ENCODE measurements at places on chromosomes 3 and 15.

- DNase-seq = peak; percentile 50
These were observed 25.8 kb upstream of the MTHFS start for GRCh38 chr15:79922512-79923078.

DNA sequence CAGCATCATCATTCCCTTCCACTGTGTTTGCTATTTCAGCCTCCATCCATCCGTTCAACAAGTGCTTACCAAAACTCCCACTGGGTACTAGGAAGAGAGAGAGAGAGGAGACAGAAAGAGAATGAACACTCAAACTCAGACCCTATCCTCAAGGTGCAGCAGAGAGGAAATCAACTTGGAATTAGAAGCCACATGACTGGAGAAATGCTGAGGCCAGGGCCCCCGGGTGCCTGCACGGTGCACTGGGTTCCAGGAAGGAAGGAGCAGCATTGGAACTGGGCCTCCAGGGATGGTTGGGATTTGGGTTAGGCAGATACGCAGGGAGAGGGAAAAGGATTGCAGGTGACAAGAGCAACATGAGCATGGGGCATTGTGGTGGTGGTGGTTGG is 30.0 kb downstream of the CORO2B start:
- DNase-seq = no peak

DNA sequence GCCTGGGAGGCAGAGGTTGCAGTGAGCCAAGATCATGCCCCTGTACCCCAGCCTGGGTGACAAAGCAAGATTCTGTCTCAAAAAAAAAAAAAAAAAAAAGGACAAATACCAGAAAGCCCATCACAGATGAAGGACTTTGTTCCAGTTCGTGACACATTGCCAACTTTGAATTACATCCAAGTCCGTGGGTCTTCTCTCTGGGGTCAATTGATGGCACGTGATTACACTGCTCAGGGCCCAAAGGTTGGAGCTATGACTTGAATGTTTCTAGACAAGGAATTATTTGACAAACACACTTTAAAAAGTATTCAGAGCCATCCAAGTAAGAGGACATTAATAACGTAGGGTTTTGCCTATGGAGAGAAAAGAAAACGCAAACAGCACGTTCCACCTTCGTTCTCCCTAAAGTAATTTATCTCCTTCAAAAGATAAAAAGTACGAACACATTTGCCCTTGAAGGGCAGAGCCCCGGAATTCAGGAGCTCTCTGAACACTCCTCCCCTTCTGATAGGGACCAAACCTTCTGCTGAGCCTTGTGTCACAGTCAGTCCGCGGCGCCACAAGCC is 31.3 kb upstream of the ST3GAL6 start:
- no peak for DNase-seq

GRCh38 chr3:183437061-183437460 is 8.6 kb upstream of the MCF2L2 start:
- DNase-seq = no peak

DNA sequence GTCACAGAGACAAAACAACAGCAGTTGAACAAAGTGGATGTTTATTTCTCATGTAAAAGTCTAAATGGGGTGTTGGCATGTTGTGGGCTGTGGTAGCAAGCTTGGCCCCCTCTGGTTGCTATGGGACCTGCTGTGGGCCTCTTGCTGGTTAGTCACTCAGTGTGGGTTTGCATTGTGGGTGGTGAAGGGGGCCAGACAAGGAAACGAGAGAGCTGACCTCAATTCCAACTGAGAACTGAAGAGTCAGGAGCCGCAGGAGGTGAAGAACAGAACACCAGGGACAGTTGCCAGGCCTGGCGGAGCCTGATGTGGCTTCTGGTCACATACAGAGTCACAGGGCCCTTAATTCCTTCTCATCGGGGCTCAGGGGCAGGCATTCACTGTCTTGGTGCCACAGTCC is 1.9 kb upstream of the ADPGK start:
- no peak for DNase-seq

DNA sequence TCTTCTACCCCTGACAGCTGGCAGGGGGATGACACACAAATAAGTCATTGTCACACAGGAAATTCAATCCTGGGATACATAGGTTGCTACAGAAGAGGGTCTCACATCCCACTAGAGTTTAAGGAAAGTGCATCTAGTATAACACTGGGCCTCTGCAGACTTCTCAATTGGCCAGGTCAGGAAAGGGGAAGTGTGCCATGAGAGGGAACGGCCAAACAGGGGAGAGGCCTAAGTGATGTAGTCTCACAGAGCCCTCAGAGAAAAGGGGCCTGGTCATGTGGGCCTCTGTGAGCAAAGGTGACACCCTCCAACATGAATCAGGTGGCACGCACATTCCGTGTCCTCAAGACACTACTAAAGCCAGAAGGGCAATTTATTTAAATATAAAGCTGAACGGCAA is 11.2 kb downstream of the ZXDC start:
- no peak for DNase-seq

DNA sequence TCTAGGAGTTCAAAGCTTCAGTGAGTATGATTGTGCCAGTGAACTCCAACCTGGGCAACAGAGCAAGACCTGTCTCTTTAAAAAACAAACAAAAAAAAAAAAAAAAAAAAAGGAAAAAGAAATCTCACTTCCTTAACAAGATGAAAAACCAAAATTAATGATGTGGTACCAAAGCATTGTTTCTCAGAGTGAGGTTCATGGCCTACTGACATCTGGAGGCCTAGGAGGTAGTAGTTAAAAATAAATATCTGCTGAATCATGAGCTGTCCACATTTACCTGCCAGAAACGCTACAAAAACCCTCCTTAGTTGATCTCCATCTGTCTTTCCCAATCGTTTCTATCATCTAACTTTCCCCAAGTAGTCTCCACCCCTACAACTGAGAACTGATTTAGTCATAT is 51.2 kb downstream of the EPHA6 start:
- DNase-seq = no peak

DNA sequence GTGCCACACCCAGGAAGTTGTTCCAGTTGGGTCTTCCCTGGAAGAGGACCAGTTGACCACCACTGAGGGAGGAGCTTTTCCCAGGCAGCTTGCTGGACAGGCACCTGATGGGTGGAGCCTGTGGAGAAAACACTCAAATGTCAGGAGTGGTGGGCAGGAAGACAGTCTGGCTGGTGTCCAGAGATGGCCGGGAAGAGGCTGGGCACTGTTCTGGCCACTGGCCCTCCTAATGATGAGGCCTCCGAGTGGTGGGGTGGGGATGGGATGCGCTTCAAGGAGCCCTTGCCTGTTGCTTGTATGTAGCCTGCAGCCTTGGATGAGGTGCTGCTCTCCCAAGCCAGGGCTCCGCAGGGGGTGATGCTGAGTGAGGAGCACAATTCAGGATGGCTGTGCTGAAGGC is 12.3 kb downstream of the PLEKHO2 start:
- no peak for DNase-seq
